ENCODE measurements at places on chromosomes 16 and 17.

GRCh38 chr16:55901566-55902217 lies 26.5 kb upstream of the CES5A start:
- no peak for DNase-seq

- no peak for DNase-seq
Measured at GRCh38 chr17:3763777-3764170, 37.2 kb downstream of the ITGAE start.

- peak; percentile 17 for DNase-seq
Measured at GRCh38 chr17:75808905-75809621, 24.5 kb downstream of the UNK start.

DNA sequence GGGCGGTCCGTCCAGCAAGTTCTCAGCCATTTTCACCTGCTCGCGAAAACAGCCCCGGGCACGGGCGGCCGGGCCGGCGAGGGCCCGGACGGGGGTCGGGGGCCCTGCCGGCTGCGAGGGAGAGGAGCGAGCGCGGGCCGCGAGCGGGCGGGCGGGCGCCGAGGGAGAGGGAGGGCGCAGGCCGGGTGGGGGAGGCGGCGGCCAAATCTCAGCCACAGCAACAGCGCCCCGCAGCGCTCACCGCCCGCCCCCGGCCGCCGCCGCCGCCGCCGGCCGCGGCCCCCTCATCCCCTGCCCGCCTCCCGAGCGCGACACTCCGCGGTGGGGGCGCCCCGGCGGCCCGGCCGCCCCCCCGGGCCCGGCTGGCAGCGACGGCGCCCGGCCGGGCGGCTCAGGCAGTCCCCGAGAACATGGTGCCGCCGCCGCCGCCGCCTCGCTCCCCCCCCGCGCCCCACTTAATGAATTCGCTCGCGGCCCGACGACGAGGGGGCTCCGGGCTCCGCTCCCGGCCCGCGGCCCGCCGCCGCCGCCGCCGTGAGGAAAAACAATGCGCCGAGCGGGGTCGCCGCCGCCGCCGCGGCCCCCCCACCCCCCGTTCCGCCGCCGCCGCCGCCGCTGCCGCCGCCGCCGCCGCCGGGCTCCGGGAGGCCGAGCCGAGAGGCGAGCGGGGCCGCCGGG lies 487 bp downstream of the CREBBP start:
- DNase-seq, result peak; percentile 59

DNA sequence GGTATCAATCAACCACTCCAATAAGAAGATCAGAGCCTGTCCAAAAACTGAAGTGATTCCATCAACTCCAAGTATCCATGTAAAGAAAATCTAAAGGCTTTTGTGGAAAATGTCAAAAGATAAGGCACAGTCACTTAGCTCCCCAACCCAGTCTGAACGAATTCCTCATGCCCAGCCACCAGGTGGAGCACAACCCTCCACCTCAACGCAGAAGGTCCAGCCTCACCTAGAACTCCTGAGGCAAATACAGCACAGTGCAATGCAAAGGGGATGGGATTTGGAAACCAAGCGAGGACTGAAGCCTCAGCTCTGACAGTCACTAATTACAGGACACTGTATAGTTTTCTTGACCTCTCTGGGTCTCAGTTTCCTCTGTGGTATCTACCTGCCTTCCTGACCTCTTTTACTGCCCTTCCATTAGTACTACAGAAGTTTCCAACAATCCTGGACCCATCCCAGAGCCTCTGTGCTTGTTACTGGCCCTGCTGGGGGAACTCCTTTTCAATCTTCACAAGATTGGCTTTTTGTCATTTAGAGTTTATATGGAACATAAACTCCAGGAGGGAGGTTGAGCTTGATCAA lies 2.0 kb downstream of the NCBP3 start:
- peak; percentile 60 for DNase-seq

GRCh38 chr17:11121341-11121985 lies 119.5 kb upstream of the SHISA6 start:
- DNase-seq, result no peak

- DNase-seq, result peak; percentile 93
Measured at GRCh38 chr17:77088455-77089123, 52.2 kb upstream of the SEC14L1 start.

- DNase-seq, result no peak
Measured at GRCh38 chr16:20803192-20803560, 3.1 kb downstream of the ERI2 start.

DNA sequence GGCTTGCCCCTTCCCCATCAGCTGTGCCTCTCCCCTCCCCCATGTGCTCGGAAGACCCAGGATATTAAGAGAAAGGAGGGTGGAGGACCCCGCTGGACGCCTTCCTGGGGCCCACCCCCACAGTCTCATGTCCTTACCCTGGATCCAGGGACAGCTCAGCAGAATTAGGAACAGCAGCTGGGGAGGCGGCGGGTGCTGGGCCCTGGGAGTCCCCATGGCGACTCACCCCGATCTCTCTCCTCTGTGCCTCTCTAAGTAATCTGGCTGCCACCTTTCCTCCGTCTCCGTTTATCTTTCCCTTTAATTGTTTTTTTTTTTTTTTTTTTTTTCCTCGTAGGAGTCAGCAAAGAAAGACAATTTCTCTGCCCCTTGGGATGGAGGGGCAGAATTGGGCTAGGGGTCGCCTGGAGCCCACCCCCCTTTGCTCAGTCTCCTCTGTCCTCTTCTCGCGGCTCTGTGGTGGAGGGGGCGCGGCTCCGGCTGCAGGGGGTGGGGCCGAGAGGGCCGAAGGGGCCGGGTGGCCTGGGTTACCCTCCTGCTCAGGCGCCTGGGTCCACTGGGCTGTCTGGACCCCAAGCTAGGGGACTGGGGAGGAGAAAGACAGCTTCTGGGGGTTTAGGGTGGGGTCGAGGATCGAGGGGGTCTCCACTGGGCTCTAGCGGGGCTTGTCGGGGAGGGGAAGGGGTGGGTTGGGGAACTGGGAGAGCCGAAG lies 390 bp downstream of the SEZ6L2 start:
- no peak for DNase-seq

- peak; percentile 35 for DNase-seq
Measured at GRCh38 chr17:78185981-78186691, 716 bp downstream of the TK1 start.

DNA sequence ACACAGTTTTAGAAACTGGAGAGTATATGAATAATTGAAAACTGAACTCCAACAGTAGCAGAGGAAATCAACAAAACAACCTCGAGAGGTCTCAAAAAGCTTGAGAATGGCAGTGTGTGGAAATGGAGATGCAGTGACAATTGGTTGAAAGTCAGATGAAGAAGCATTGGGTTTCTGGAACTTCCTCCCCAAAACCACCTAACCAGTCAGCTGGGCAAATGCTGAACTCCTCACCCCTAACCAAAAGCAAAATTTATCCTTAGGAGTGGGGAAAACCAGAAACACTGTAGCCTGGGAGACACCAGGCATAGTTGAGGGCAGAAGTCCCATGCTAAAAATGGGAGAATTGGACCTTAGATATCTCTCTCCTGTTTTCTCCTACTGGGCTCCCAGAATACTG lies 109.9 kb downstream of the TANC2 start:
- DNase-seq, result no peak

DNA sequence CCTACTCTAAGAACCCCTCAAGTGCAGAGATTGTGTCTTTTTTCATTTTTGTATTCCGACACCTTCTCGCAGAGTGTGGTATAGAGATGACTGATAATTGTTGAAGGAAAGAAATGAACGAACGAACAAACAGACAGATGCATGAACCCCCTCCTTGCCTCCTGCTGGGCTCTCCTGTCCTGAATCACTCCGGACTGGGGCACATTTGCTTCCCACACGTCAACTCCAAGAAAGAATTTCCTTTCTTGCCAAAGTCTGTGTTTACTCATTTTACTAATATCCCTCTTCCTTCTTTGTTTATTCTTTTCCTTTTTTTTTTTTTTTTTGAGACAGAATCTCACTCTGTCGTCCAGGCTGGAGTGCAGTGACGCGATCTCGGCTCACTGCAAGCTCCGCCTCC lies 37.5 kb upstream of the BHLHA9 start:
- peak; percentile 24 for DNase-seq

DNA sequence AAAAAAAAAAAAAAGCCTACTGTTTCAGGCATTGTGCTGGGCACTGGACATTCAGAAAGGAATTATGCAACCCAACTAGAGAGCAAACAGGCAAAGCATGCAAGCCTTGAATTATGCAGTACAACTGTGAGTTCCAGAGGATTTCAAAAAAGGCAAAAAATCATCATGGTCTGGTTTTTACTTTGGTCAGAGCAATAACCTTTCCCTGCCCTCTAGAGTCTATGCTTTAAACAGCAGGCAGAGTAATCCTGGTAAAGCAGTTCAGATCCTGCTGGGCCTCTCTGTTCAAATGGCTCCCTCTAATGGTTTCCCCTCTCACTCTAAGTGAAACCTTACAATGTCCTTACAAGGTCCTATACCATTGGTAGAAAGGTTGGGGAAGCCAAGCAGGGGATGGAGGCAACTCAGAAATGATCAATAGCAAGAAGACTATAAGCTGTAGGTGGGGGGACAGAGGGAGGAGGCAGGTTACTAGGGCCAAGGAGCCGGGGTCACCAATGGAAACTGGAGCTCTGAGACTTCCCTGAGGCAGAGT lies 4.6 kb upstream of the TAF15 start:
- peak; percentile 93 for DNase-seq

DNA sequence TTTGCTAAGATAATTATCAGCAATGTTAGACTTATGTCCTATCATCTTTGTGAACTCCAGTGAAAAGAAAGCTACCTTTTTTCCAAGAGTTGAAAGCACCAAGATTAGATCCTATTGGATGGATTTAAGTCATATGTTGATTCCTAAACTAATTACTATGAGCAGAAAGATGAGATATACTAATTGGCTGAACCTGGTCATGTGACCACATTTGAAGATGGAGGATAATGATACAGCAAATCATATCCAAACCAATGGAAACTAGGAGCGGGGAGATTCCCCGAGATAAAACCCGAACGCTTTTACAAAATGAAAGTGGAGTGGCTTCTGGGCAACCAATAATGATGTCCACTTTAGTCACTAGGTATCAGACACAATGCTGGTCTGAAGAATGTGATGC lies 1060.2 kb upstream of the EEF2KMT start:
- DNase-seq, result no peak

GRCh38 chr17:77667478-77667877 lies 291.0 kb upstream of the TNRC6C start:
- no peak for DNase-seq

DNA sequence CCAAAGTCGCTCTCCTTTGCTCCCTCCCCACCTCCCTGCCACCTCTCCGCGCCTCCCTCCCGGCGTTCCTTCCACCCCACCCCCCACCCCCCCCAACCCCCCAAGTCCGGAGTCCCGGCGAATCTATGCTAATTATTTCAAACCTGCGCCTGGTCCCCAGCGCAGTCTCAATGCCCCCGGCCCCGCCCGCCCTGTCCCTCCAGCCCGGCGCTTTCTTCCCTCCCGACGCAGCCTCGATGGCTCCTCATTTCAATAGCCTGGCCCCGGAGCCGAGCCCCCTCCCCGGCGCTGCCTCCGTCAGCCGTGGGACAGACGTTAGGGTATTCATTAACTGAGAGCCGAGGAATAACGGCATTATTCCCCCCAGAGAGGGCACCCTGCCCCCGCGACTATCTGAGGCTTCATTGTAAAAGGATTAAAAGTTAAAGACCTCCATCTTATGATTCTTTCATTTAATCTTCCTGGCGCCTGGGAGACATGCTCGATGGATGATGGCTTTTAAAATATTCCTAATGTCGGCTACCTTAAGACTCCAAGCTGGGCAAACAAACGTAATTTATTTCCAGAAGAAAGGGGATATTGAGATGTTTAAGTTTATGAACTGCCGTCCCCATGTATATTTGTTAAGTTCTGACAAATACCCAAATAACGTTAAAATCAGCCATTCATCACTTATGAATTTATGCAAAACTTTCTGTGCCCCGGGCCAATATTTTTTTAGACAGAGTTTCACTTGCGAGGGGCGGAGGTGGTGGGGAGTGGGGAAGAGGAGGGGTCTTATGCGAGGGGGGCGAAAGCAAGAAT lies 3.4 kb downstream of the NOG start:
- DNase-seq, result no peak

GRCh38 chr17:77962348-77962747 lies 3.8 kb downstream of the TNRC6C start:
- no peak for DNase-seq

- no peak for DNase-seq
Measured at GRCh38 chr16:55491691-55492090, 12.7 kb downstream of the MMP2 start.

DNA sequence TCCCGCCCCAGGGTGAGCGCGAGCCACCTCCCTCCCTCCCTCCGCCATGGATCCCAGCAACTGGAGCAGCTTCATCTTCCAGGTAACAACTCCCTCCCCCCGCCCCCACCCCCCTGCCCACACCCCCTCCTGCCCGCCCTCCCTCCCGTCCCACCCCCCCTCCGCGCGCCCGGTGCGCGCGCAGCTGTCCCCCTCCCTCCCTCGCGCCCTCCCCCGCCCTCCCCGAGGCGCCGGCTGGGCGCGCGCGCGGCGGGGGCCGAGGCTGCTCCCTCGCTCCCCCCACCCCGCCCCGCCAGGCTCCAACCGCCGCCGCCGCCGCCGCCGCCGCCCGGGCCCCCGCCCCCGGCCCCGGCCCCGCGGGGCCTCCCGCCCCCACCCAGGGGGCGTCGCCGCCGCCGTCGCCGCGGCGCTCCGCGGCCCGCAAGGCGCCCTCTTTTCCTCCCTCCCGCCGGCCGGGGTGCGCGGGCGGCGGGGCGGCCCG lies at the start of gene MAZ:
Gene MAZ (plus strand): TSS at position 431 of the 481 bp plus-strand sequence. CDS start 173 bp downstream, outside the sequence.
- no peak for DNase-seq

- DNase-seq, result no peak
Measured at GRCh38 chr16:65218348-65218747, 96.5 kb upstream of the CDH11 start.

GRCh38 chr16:4383591-4384444 lies 12.2 kb downstream of the VASN start:
- no peak for DNase-seq

DNA sequence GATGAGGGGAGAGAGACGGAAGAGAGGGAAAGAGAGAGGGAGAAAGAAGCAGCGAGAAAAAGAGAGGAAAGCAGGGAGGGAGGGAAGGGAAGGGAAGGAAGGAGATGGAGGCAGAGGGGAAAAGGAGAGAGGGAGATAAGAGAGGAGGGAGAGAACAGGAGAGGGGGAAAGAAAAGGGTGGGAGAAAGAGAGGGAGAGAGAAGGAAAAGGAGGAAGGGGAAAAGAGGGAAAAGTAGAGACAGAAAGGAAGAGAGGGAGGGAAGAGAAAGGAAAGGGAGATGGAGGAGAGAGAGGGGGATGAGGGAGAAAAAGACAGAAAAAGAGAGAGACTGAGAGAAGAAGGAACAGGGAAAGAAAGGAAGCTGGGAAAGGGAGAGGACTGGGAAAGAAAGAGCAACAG lies 814.4 kb downstream of the CDH11 start:
- DNase-seq, result no peak

GRCh38 chr16:89140401-89140800 lies 31.1 kb upstream of the CDH15 start:
- no peak for DNase-seq

DNA sequence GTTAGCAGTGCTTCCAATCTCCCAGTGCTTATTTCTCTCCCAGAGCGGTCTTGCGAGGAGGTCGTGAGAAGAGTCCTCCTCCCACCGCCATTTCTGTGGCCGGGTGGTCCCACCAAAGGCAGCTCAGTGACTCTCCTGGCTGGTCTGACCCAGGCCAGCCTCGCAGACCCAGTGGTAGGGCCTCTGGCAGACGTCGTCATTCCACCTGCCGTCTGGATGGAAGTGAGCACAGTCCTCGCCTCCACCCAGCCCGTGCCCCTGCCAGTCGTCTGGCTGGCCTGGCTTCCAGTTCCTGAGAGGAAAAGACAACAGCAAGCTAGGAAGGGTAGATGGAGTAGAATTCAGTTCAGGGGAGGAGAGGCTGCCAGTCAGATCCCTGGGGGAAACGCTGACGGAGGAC lies 5.1 kb downstream of the CLEC10A start:
- DNase-seq, result no peak

- no peak for DNase-seq
Measured at GRCh38 chr16:26212599-26212998, 520.8 kb downstream of the HS3ST4 start.

All from MCF 10A (cell line).